ENCODE measurements at places on chromosomes 5 and 9. TPM values are rescaled to one million over a fixed set of nuclear protein-coding genes. Genes with fewer than 3 reads are reported as not detected.

- no peaks in the 10 kb centered on the region for H3K27me3 ChIP-seq
- no peak for DNase-seq
- no peak overlapping the region for H3K4me3 ChIP-seq
Observed at GRCh38 chr5:67353500-67354450, 157.2 kb upstream of the CD180 start.

TAF1L gene
- total RNA-seq, result not detected

DNA sequence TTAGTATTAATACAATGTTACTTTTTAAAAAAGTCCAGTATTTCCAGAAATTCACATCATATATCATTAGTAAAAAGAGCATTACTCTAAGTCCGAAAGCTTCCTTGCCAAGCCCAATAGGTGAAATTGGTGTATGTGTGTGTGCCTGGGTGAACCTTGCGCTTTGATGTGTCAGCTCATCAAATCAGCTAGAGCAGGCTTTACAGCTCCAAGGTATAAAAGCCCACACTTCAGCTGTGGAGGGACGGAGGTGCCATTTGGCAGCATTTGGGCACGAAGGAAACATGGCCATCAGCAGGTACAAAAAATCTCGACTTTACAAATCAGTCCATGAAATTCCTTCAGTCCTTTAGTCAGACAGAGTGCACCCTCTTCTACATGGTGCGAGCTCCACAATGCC, 76.5 kb upstream of the IL7R start:
- no peak overlapping the region for H3K4me3 ChIP-seq
- no peaks in the 10 kb centered on the region for H3K36me3 ChIP-seq
- H3K27me3 ChIP-seq, result no peaks in the 10 kb centered on the region
- no peak overlapping the region for H3K27ac ChIP-seq

MEIKIN gene
- not detected for total RNA-seq

ASTN2 gene
- 32.2 TPM for total RNA-seq

LURAP1L gene
- 2.8 TPM for total RNA-seq

DNA sequence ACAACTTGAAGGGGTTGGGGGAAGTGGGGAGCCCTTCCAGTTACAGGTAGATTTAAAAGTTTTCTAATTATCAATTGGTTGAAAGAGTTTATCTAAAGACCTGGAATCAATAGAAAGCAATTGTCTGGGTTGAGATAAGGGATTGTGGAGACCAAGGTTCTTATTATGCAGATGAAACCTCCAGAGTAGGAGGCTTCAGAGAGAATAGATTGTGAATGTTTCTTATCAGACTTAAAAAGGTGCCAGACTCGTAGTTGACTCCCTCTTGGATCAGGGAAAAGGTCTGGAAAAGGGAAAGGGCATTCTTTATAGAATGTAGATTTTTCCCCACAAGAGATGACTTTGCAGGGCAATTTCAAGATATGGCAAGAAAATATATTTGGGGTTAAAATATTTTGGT, 100.8 kb downstream of the GADD45G start:
- H3K27me3 ChIP-seq, result no peaks in the 10 kb centered on the region
- no peak overlapping the region for H3K27ac ChIP-seq
- H3K36me3 ChIP-seq, result no peaks in the 10 kb centered on the region
- no peak for DNase-seq
- H3K4me3 ChIP-seq, result no peak overlapping the region
- no peaks in the 10 kb centered on the region for H3K4me1 ChIP-seq

- H3K4me3 ChIP-seq, result no peak overlapping the region
- H3K27me3 ChIP-seq, result no peaks in the 10 kb centered on the region
- H3K27ac ChIP-seq, result no peak overlapping the region
- H3K36me3 ChIP-seq, result no peaks in the 10 kb centered on the region
Observed at GRCh38 chr9:122096620-122097415, 3.7 kb upstream of the TTLL11 start.

DNA sequence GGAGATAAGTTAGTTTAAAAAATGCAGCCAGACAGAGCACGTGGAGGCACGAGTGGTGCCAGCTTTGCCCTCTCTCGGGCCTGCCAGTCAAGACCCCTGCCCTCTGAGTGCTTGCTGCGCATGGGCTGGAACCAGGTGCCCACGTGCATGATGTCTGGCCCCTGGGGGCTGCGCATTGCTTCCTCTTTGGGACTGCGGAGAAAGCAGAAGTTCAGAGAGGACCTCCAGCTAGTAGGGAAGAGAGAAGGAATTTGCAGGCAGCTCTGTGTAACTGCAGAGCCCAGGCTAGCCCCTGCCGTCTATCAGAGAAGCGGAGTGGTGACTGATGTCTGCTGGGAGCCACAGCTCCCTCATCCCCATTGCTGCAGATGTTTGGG, 9.7 kb upstream of the RNU6ATAC start:
- H3K4me3 ChIP-seq, result no peak overlapping the region
- H3K36me3 ChIP-seq, result no peaks in the 10 kb centered on the region
- no peaks in the 10 kb centered on the region for H3K27me3 ChIP-seq
- no peaks in the 10 kb centered on the region for H3K4me1 ChIP-seq
- no peak for DNase-seq
- H3K27ac ChIP-seq, result no peak overlapping the region

GRCh38 chr5:112958093-112959088, 18.2 kb upstream of the DCP2 start:
- no peaks in the 10 kb centered on the region for H3K27me3 ChIP-seq
- H3K4me3 ChIP-seq, result no peak overlapping the region
- H3K36me3 ChIP-seq, result no peaks in the 10 kb centered on the region
- DNase-seq, result peak; percentile 62
- H3K4me1 ChIP-seq, result no peaks in the 10 kb centered on the region
- H3K27ac ChIP-seq, result peak overlapping the region; percentile 57

BTNL9 gene
- 23.5 TPM for total RNA-seq

GRCh38 chr9:107462691-107463090, 26.9 kb downstream of the KLF4 start:
- no peak overlapping the region for H3K4me3 ChIP-seq
- no peak overlapping the region for H3K27ac ChIP-seq
- peaks cover 13% of the 10 kb centered on the region for H3K4me1 ChIP-seq
- no peaks in the 10 kb centered on the region for H3K36me3 ChIP-seq
- H3K27me3 ChIP-seq, result no peaks in the 10 kb centered on the region

- no peak overlapping the region for H3K4me3 ChIP-seq
- no peaks in the 10 kb centered on the region for H3K27me3 ChIP-seq
- H3K4me1 ChIP-seq, result no peaks in the 10 kb centered on the region
- H3K36me3 ChIP-seq, result no peaks in the 10 kb centered on the region
- H3K27ac ChIP-seq, result no peak overlapping the region
Observed at GRCh38 chr5:60196385-60197113, 303.0 kb upstream of the PDE4D start.

CBY3 gene
- total RNA-seq, result not detected

- no peak overlapping the region for H3K27ac ChIP-seq
- H3K27me3 ChIP-seq, result no peaks in the 10 kb centered on the region
Observed at GRCh38 chr9:16901590-16901989, 31.1 kb upstream of the BNC2 start.

DNAJC25 gene
- total RNA-seq, result 5.3 TPM

GRCh38 chr5:20050262-20050661, 62.3 kb upstream of the CDH18 start:
- no peaks in the 10 kb centered on the region for H3K27me3 ChIP-seq
- no peaks in the 10 kb centered on the region for H3K36me3 ChIP-seq
- no peaks in the 10 kb centered on the region for H3K4me1 ChIP-seq
- H3K4me3 ChIP-seq, result no peak overlapping the region

DNA sequence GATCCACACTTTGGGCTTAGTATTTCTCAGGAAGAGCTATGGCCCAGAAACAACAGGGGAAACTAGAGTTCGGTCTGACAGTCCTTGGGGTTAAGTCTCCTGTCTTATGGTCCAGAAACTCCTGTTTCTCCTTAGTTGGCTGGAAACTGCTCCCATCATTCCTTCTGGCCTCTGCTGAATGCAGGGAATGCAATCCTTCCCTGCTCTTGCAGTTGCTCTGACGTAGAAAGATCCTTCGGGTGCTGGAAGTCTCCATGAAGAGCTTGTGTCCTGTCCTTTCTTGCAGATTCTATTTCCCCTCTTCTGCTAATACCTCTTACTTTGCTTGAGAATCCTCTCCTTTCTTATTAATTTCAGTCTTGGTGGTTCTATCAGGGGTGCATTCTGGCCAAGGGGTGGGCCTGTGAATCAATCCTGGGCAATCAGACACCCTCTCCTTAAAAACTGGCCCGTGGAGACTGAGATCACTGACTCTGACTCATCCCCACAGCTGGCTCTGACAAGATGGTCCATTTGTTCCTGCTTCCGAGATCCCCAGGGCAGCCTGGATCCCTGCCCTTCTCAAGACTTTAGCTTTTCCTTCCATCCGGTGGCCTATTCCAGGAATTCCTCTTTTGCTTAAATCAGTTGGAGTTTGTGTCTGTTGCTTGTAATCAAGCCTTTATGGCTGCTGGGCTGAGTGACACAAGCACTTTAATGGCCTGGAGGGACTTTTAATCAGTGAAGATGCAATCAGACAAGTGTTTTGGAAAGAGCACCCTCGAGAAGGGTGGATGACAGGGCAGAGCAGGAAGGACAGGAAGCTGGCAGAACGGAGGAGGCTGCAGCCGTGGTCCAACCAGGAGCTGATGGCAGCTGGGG, 23.7 kb downstream of the PTGS1 start:
- H3K4me3 ChIP-seq, result no peak overlapping the region
- H3K4me1 ChIP-seq, result no peaks in the 10 kb centered on the region
- peak overlapping the region; percentile 19 for H3K27ac ChIP-seq
- no peaks in the 10 kb centered on the region for H3K36me3 ChIP-seq

- no peak for DNase-seq
- no peaks in the 10 kb centered on the region for H3K27me3 ChIP-seq
- H3K36me3 ChIP-seq, result no peaks in the 10 kb centered on the region
- H3K27ac ChIP-seq, result no peak overlapping the region
- no peak overlapping the region for H3K4me3 ChIP-seq
Observed at GRCh38 chr9:102087141-102087540, 348.7 kb upstream of the GRIN3A start.

FYB1 gene
- 1.8 TPM for total RNA-seq

JAKMIP2 gene
- 0.33 TPM for total RNA-seq

GRCh38 chr5:93580927-93581445, at the start of gene NR2F1-AS1:
NR2F1-AS1 (minus strand) TSS chr5:93581219.
- peak within 1 kb of the TSS; percentile 76 for H3K27ac ChIP-seq
- H3K36me3 ChIP-seq, result no peaks in the 10 kb centered on the region
- H3K4me3 ChIP-seq, result peak within 1 kb of the TSS; percentile 72
- no peak for DNase-seq
- H3K4me1 ChIP-seq, result no peaks in the 10 kb centered on the region

DNA sequence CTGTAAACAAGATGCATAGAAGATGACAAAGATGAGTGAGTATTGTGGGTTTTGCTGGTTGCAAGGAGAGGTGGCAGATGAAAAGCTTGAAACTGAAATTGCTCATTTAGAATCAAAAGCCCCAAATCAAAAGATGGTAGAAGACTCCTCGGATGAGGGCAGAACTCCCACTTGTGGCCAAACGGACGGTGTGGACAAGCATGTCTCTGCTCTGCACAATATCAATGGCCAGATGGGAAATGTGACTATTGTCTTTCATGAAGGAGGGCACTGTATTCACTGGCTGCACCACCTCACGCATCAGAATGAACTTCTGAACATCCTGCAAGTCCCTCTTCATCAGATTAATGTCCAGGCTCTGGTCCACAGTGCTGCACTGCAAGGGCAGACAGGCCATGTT, 541.7 kb downstream of the MTRR start:
- no peaks in the 10 kb centered on the region for H3K36me3 ChIP-seq
- DNase-seq, result no peak
- no peaks in the 10 kb centered on the region for H3K27me3 ChIP-seq
- H3K4me1 ChIP-seq, result no peaks in the 10 kb centered on the region
- no peak overlapping the region for H3K27ac ChIP-seq
- no peak overlapping the region for H3K4me3 ChIP-seq

MAP1B gene
- 558 TPM for total RNA-seq

- no peaks in the 10 kb centered on the region for H3K4me1 ChIP-seq
- H3K4me3 ChIP-seq, result no peak overlapping the region
- no peak for DNase-seq
- no peak overlapping the region for H3K27ac ChIP-seq
Observed at GRCh38 chr5:130724658-130725057, 440.4 kb downstream of the HINT1 start.

GRCh38 chr5:178068293-178068692, 45.0 kb upstream of the N4BP3 start:
- no peaks in the 10 kb centered on the region for H3K27me3 ChIP-seq
- H3K4me3 ChIP-seq, result no peak overlapping the region
- H3K4me1 ChIP-seq, result no peaks in the 10 kb centered on the region
- no peaks in the 10 kb centered on the region for H3K36me3 ChIP-seq
- DNase-seq, result no peak

GRCh38 chr5:56142614-56143372, 90.3 kb downstream of the ANKRD55 start:
- DNase-seq, result no peak
- no peak overlapping the region for H3K4me3 ChIP-seq
- H3K27ac ChIP-seq, result no peak overlapping the region
- no peaks in the 10 kb centered on the region for H3K36me3 ChIP-seq
- H3K27me3 ChIP-seq, result no peaks in the 10 kb centered on the region

ARID3C gene
- total RNA-seq, result not detected

GRCh38 chr5:15621094-15621493, 121.1 kb downstream of the FBXL7 start:
- H3K4me3 ChIP-seq, result no peak overlapping the region
- H3K4me1 ChIP-seq, result peaks cover 11% of the 10 kb centered on the region
- no peaks in the 10 kb centered on the region for H3K36me3 ChIP-seq
- no peaks in the 10 kb centered on the region for H3K27me3 ChIP-seq
- no peak for DNase-seq

GRCh38 chr5:123176938-123177275, 87.9 kb downstream of the PRDM6 start:
- no peak overlapping the region for H3K27ac ChIP-seq
- no peaks in the 10 kb centered on the region for H3K36me3 ChIP-seq
- no peaks in the 10 kb centered on the region for H3K4me1 ChIP-seq
- H3K27me3 ChIP-seq, result no peaks in the 10 kb centered on the region

- H3K36me3 ChIP-seq, result peaks cover 43% of the 10 kb centered on the region
- DNase-seq, result no peak
- no peak overlapping the region for H3K27ac ChIP-seq
- H3K4me3 ChIP-seq, result no peak overlapping the region
- no peaks in the 10 kb centered on the region for H3K27me3 ChIP-seq
Observed at GRCh38 chr9:35107297-35108290, 4.7 kb upstream of the STOML2 start.

DNA sequence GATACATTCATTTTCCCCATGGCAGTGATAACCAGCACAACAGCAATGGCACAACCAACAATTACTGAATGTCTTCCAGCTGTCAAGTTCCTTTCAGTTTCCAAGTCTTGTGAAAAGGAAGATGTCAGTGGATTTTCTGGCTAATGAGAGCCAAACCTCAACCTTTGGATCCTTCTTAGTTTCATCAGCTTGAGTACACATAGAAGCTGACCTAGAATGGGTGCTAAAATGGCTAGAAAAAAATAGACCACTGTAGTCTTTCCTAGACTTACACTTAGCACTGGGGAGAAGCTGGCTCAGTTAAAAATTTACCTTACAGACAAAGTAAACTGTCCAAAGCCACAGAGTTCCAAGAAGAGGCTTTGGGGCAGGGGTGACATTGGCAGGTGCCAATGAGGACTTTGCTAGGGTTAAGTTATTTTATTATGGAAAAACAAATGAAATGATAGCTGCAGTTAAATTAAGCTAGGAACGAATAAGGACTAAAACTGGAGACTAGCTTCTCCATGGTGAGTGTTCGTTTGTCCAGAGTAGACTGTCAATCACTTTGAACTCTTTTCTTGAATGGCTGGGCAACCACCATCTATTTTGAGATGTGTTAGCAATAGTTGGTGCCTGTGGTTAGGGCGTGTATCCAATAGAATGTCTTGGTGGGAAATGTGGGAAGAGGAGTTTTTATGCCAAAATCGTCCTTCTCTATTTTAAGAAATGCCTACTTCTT, 25.9 kb upstream of the TXN start:
- no peak overlapping the region for H3K27ac ChIP-seq
- H3K4me1 ChIP-seq, result no peaks in the 10 kb centered on the region
- no peak for DNase-seq
- no peak overlapping the region for H3K4me3 ChIP-seq

HTR1A gene
- not detected for total RNA-seq
